Activated T-cell treated with anti-CD3 and anti-CD28 coated beads, Interleukin-2, amount 50 U/mL, for 4 hours (primary cell): ENCODE measurements at places on chromosomes 16 and 17. TPM values are rescaled to one million over a fixed set of nuclear protein-coding genes. Genes with fewer than 3 reads are reported as not detected.

P2RX5 gene
- total RNA-seq = 53.5 TPM

FBXO39 gene
- total RNA-seq = not detected

GAS7 gene
- 1.6 TPM for total RNA-seq

TIGD7 gene
- 3.2 TPM for total RNA-seq

DNA sequence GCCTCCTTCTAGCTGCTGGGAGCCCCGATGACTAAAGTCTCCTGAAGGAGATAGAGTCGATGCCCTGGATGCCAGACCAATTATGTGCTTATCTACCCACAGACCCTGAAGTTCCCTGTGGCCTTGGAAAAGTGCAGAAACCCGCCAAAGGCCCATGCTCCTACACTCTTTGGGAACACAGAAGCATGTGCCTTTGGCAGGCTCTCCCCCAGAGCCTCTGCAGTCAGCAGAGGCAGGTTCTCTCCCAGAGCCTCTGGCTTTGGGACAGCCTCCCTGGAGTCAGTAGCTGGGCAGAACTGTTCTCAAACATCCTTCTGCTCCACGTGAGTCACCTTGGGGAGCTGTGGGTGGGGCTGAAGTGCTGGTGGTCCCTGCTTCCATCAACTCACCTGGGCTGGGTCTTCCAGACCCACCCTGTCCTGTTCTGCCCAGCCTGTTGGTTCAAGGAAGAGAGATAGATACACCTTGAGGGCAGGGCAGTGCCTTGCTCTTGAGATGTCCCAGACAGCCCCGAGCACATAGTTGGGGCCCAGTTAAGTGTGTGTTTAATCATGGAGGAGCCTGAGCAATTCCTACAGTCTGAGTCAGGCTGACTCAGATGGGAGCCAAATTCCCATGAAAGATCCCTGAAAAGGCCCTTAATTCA is 3.2 kb upstream of the CDK5RAP3 start:
- no peak for DNase-seq

DNA sequence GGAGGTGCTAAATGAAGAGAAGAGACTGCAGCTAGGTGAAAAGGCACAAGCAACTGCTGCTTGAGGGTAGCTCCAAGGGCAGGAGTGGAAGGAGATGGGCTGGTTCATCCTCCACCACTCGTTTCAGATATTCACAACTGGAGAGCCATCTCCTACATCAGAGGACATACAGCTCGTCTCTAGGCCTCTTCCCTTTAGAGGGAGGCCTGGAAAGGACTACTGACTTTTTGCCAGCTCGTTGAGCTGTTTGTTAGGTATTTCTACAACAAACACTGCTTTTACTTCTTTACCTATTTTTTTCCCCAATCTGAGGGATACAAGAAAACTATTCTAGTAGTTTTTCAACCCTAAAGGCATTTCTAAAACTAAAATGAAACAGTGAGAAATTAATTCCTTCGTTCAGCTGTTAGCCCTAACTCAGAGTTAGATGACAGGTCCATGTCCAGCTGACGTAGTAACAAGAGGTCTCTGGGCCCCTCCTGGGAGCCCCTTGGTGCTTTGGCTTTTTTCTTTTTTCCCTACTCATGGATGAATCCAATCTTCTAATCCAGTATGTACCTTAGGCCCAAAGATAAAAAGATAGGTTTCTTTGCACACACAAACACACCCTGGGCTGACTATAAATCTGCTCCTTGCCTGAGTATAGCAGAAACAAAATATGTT is 47.8 kb upstream of the TBX2 start:
- DNase-seq = no peak

GRCh38 chr17:8160741-8161221 is 2.0 kb downstream of the VAMP2 start:
- no peak for DNase-seq

DNA sequence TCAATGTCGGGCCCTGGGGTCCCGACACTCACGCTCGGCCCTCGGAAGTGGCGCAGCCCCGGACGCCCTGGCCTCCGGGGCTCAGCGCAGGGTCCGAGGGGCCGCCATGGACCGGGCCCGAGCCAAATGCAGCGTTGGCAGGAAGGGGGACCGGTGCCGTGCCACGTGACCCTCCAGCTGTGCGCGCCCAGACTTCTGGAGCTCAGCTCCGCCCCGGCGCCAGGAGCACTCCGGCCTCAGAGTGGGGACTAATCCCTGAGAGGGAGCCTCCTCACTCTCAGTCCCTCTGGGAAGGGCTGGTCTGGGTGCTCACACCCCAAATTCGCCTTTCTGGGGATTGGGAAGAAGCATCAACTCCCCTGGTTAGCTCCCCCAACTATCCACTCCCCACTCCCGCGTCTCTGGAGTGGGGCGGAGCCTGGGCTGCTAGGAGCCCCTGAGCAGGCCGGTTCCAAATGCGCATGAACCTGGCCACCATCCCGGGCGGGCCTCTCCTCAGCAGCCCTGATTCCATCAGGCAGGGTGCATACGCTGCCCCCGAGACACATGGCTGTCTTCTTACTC is at the start of gene B3GNT9:
Gene B3GNT9 (minus strand): TSS at position 166 of the 564 bp plus-strand sequence. CDS start 513 bp downstream, outside the sequence.
- DNase-seq = no peak

DNA sequence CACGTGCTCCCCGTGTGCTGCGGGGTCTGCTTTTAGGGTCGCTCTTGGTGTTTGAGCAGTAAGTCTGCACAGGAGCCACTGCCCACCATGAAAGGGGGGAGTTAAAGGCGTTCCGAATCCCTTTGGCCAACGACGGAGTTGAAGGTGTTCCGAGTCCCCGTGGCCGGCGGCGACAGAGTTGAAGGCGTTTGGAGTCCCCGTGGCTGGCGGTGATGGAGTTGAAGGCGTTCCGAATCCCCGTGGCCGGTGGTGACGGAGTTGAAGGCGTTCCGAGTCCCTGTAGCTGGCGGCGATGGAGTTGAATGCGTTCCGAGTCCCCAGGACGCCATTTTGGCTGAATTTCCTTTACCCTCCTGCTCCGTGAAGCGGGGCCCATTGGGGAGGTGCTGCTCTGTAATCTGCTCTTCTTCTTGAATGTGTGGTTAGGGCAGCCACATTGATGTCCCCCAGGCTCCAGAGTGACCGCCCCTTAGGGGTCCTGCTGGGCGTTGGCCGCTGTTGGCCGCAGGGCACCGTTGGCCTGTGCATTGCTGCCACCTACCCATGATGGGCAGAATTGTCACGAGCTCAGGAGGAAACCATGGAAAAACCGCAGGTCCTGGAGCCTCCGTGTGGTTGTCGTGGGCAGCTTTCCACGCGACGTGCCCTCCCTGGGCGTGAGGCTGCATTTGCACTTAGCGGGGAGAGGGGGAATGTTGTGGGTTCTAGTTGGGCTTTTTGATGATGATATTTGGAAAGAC is 73.7 kb upstream of the ZNF750 start:
- DNase-seq = no peak

GRCh38 chr17:31470592-31470991 is 79.1 kb downstream of the RAB11FIP4 start:
- no peak for DNase-seq

GRCh38 chr16:85207357-85207921 is 95.2 kb upstream of the CIBAR2 start:
- no peak for DNase-seq

- no peak for DNase-seq
Measured at GRCh38 chr17:81741594-81742452, 29.7 kb downstream of the SLC25A10 start.

- no peak for DNase-seq
Measured at GRCh38 chr17:41737680-41738023, 3.2 kb upstream of the HAP1 start.

GRCh38 chr17:61436995-61437704 is 15.1 kb upstream of the TBX4 start:
- DNase-seq = no peak

GRCh38 chr16:64481497-64481896 is 640.4 kb downstream of the CDH11 start:
- DNase-seq = no peak

DNA sequence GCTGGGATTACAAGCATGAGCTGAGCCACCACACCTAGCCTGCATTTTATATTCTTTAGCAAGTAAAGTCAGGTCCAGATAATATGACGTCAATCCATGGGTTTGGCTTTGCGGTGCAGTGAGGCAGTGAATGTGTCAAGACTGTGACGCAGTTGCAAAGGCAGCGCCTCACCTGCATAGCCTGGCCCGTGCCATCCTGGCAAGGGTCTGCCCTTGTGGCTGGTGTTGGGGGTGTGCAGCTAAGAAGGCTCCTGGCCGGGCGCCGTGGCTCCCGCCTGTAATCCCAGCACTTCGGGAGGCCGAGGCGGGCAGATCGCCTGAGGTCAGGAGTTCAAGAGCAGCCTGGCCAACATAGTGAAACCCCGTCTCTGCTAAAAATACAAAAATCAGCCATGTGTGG is 7.0 kb downstream of the PDF start:
- no peak for DNase-seq

DNA sequence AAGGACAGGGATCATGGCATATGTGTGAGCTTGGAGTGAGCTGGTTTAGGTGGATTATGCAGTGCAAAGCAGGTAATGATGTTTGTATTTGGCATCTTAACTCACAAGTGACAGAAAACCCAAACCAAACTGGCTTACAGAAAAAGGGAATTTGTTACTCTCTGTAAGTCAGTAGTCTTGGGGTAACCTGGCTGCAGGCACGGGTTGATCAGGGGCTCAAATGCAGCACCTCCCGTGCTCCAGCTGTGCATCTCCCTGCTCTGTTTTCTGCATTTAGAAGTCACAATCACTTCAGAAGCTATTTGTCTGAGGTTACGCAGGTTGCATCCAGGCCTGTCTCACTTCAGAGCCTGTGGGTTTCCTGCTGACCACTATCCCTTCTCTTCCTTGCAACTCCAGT is 354.3 kb downstream of the CPPED1 start:
- no peak for DNase-seq

GRCh38 chr16:49742428-49743202 is 113.3 kb downstream of the ZNF423 start:
- no peak for DNase-seq

DNA sequence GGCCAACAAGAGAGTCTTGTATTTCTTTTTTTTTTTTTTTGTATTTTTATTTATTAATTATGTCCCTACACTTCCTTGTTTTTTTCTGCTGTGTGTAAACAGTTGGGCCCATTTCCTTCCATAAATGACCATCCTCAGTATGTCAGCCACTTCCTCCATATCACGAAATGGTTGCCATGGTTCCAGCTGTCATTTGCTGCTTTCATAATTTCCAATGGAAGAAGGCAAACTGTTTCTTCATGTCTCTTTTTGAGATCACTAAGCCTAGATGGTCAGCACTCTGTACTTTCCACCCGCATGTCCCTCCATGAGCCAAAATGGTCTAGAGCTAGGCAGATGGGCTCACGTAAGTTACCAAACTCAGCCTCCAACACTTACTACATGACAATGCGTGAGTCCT is 133.5 kb upstream of the FOXF1 start:
- no peak for DNase-seq

DNA sequence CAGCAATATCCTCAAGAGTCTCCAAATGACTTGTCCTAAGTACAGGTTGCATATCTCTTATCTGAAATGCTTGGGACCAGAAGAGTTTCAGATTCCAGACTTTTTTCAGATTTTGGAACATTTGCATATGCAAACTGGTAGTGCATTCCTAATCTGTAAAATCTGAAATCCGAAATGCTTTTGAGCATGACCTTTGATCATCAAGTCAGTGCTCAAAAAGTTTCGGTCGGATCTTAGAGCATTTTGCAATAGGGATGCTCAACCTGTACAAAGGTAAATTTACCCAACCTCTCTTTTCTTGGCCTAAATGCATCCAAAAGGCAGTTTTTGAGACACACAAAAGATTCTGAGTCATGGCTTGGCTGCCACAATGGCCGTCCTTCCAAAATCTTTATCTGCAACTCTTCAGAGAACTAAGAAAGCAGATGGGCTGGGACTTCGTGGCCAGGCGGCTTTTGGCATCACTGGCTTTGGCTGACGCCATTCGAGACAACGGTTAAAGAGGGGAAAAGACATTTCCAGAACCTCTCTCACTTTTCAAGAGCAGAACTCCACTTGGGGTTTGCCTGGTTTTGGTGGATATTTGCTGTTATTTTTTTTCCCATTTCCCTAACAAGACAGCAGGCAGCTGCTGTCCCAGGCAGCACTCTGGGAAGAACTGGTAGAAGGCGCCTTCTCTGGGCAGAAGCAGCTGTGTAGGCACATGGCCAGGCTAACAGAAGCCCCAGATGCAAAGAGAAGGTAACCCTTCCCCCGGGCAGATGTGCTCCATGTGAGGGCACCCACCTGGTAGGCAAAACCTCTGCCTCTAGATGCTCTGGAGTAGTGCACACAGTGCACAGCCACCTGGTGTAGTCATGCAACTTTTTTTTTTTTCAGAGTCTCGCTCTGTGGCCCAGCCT is 8.9 kb downstream of the CPPED1 start:
- no peak for DNase-seq

DNA sequence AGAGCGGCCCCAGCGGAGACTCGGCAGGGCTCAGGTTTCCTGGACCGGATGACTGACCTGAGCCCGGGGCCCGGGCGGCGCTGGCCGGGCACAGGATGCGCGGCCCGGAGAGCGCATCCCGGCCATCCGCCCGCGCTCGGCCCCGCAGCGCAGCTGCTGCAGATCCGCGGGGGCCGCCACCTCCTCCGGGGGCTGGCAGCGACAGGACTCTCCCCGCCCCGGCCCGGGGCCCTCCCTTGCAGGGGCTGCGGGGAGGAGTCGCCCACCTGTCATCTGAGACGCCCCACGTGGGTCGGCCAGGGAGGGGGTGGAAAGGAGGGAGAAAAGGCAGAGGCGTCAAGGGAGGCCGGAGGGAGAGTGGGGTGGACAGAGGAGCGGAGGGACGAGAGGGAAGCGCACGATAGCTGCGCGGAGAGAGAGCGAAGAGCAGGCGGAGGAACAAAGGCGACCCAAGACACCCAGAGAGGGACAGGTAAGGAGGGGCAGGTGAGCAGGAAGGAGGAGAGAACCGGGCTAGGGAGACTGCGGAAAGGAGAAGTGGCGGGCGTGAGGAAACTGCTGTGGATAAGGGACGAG is 471 bp upstream of the PRKAR1A start:
- peak; percentile 65 for DNase-seq

- DNase-seq = no peak
Measured at GRCh38 chr16:77876776-77877175, 88.4 kb downstream of the VAT1L start.
